ENCODE measurements at places on chromosomes 11 and 22.

- no peak for DNase-seq
These were observed 92.7 kb downstream of the COMMD9 start for GRCh38 chr11:36196411-36196998.

- DNase-seq = no peak
These were observed 413.0 kb upstream of the LRRC4C start for GRCh38 chr11:41872426-41872825.

GRCh38 chr11:42544726-42545125, 767.1 kb upstream of the API5 start:
- no peak for DNase-seq

DNA sequence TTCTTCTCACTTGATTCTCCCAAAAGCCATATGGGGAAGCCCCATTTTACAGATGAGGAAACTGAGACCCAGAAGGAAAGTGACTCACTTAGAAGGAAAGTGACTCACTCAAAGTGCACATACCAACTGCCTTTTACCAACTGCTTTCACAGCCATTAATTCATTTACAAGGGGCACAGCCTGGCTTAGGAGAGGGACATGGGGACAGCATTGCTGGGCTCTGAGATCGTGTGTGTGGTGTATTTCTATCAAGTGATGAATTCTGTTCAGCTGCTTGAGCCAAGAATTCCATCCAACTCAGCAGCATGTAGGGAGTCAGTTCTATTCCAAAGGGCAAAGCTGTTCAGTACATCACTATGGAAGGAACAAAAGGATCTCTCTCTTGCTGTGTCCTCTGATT, 23.5 kb upstream of the PAK1 start:
- DNase-seq = no peak

- no peak for DNase-seq
These were observed 41.8 kb upstream of the AMPD3 start for GRCh38 chr11:10413268-10413667.

DNA sequence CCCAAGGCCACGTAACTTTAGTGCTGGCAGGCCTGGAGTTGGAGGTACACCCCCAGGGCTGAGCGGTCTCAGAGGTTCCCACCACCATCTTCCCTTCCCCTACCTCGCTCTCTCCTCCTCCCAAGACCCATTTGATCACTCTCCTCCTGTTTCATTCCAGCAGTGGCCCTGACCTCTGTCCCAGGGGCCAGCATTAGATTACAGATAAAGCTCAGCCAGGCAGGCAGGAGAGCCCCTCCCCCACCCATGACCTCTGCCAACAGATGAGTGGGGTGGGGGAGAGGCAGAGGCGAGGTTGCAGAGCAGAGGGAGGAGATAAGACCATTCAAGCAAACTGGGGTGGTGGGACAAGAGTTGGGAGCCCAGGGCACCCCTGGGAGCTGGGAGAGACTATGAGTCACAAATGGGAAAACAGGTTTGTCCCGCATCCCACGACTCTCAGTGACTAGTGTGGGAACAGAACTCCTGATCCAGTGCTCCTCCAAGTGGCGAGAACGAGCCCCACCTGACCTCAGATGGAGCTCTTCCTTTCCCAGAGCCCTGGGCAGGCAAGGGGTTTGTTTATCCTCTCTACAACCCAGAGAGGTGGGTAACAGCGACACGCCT, 367.9 kb downstream of the MN1 start:
- DNase-seq = no peak

DNA sequence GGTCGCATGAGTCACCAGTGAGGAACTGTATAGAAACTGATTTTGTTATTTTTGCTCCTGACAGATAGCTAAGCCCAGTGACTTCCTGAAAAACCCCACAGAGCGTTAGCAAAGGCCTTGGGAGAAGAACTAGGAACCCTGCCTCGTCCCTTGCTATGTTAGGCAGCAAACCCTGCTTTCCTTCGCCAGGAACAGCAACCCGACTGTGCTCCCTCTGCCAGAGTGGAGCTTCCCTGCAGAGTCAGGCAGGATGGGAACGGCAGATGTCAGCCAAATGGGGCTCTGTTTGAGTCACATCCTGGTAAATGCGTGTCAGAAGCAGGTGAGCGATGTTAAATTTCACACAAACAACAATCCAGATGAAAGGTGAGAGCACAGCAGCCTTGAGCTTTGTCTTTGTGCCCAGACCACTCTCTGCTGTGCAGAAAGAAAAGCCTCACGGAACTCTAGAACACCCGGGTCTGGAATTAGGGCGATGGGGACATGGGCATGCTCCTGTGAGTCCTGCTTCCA, 186.6 kb downstream of the ADAMTS15 start:
- DNase-seq = no peak

GRCh38 chr11:75563978-75564552, 2.0 kb downstream of the SERPINH1 start:
- no peak for DNase-seq

Data from stimulated activated CD8-positive, alpha-beta memory T cell treated with anti-CD3 and anti-CD28 coated beads, Interleukin-7, amount 100 ng/mL, for 1 hour (primary cell).